Muscle of back (tissue), 13 donors: ENCODE measurements at places on chromosomes 12 and 14. TPM values are rescaled to one million over a fixed set of nuclear protein-coding genes. Genes with fewer than 3 reads are reported as not detected.

- DNase-seq = no peak
These were observed 295.7 kb upstream of the FKBP4 start for GRCh38 chr12:2498964-2499500.

GRCh38 chr12:71948390-71948789 lies 9.7 kb downstream of the TPH2 start:
- DNase-seq = no peak

GRCh38 chr14:59208224-59208814 lies 19.9 kb downstream of the DAAM1 start:
- DNase-seq = no peak

TSPAN11 gene
- polyA plus RNA-seq = 8.6 TPM

TAS2R14 gene
- polyA plus RNA-seq = 2.5 TPM

MGAT2 gene
- polyA plus RNA-seq = 31.5 TPM

- no peak for DNase-seq
These were observed 3.2 kb downstream of the CRIP2 start for GRCh38 chr14:105477660-105478397.

DNA sequence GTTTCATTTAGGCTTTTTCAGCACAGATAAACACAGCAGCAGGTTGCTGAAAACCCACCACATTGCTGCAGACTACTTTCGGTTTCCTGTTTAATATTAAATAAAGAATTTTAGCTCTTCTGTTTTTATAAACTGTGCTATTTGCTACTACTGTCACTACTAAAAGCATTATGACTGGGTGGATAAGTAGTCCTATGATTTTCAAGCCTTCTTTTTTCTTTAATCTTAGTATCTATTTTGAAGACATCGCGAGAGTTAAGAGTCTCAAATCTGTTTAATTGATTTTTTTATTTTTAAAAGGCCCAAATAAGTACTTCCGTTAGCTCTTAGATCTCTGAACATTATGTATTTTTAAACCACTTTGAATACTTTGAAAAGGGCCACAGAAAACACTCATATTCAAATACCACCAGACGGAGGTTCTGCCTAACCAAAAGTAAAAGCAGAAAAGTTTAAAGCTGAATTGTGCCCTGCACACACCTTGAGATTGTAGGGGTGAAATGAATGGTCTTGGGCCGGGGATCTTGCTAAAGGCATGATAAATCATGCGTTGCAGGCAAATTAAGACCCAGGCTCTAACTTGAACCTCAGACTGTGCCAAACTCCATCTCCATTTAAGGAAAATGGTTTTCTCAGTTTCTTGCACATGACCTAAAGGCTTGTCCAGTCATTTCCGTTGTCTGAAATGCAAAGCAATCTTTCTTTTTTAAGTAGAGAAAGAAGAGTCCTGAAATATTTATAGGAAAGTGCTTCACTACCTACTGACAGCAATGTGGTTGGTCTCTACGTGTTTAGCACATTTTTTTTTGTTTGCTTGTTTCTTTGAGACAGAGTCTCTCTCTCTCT lies 13.6 kb upstream of the FOXN3 start:
- DNase-seq = peak; percentile 39

EID3 gene
- polyA plus RNA-seq = 2.6 TPM

DNA sequence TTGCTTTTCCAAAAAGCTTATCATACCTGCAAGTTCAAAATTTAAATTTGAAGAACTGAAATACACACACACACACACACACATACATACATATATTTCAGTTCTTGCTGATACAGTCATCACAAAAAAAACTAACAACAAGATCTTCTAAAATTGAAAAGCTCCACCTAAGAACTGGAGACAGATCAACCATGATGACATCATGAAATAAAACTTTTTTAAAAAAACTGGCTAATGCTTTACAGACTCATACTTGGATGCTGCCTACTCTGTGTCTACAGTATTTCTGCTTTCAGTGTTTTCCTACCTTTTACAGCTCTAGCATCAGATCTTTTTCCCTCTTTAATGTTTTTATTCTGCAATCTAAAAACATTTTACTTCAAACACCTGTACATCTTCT lies 261.4 kb downstream of the DIO2 start:
- DNase-seq = peak; percentile 11

DNA sequence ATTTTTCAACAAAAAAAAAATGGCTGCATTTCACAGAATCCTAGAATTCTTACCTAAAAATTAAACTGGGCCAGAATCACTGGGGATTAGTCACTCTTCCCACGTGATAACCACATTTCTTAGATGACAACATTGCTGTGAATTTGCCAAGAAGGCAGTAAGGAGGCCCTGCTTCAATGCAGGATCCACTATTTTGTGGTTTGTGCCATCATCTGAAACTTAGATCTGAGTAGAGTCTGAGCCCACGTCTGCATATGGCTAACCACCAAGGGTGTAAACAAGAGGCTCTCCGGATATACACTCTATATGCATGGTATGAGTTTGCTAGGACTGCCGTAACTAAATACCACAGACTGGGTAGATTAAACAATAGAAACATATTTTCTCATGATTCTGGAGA lies 24.4 kb upstream of the TBX5 start:
- DNase-seq = no peak

- no peak for DNase-seq
These were observed 32.0 kb upstream of the CIPC start for GRCh38 chr14:77065851-77066577.

GRCh38 chr14:67722293-67722692 lies 20.6 kb downstream of the RDH12 start:
- peak; percentile 89 for DNase-seq

DNA sequence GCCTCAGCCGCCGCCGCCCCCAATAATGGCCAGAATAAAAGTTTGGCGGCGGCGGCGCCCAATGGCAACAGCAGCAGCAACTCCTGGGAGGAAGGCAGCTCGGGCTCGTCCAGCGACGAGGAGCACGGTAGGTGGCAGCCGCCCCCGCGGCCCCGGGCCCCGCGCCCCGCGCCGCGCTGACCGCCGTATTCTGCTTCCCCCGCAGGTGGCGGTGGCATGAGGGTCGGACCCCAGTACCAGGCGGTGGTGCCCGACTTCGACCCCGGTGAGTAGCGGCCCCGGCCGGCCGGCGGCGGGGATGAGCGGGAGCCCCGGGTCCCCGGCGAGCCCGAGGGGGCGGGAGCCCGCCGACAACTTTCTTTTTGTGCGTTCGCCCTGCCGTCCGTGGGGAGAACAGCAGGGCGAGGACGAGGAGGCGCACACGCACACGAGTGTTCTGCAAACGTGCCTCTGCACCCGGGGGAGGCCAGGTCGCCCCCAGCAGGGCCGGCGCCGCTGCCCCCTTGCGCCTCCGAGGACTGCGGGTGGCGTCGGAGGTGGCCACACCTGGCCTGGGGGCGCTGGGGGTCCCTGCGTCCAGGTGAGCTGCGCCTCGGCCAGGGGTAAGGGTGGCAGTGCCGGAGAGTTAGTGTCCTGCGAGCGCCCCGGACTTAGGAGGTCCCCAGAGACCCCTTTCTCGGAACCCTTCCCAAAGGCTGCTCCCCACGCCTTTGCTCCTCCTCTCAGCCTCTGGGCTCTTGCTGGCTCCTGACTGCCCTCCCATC lies 794 bp downstream of the RCOR1 start:
- DNase-seq = peak; percentile 75

DNA sequence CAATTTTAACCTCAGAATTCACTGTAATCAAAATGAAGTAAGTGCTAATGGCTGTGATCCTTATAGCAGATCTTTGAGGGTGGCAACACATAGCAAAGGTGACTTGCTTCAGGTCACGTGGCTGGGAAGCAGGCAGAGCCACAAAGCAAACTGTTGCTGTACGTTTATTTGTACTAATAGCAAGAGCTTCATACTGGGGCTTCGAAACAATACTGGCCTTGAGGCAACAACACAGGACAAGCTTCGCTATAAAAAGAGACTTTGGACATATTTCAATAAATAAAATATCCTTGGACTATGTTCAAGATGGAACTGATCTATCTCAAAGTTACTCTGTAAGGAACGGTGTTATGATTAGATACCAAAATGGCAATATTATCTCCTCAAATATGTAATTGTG lies 44.6 kb downstream of the MSRB3 start:
- peak; percentile 32 for DNase-seq

- DNase-seq = no peak
These were observed 25.2 kb upstream of the NTN4 start for GRCh38 chr12:95815632-95816212.

ACSM4 gene
- 0.07 TPM for polyA plus RNA-seq

DNA sequence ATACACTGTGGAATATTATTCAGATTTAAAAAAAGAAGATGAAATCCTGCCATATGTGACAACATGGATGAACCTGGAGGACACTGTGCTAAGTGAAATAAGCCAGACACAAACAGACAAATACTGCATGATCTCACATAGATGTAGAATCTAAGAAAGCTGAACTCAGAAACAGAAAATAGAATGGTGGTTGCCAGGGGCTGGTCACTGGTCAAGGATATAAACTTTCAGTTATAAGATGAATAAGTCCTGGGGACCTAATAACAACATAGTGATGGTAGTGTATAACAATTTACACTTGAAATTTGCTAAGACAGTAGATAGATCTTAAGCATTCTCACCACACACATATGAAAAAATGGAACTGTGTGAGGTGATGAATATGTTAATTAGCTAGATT lies 161.3 kb upstream of the TMCC3 start:
- DNase-seq = no peak

GRCh38 chr12:118908811-118909210 lies 72.5 kb upstream of the SRRM4 start:
- DNase-seq = no peak

DNA sequence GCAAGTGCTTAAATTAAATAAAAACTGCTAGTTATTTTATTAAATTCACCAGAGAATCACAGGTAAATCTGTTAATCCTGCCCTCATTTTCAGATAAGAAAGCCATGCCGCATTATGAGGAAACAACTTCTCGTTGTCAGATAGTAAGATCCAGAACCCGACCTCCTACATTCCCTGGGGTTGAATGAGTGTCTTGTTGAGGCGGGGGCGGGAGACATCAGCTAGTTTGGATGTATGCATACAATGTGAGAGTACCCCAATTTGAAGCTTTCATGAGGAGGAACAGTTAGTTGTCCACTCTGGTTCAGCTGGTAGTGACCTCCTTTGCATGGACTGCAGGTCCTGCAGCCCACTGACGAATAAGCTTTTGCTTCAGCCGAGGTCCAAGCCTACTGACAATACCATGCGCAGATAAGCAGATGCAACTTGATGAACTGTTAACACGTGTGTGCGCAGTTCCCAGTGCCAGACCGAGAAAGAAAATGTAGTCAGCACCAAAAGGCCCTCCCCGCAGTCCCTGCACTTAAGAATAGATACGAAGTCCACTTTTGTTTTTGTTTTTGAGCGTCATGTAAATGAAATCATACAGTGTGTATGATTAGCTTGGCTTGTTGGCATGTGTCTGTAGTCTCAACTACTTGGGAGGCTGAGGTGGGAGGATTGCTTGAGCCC lies 34.9 kb downstream of the EVL start:
- DNase-seq = no peak

- no peak for DNase-seq
These were observed 485 bp downstream of the PELI2 start for GRCh38 chr14:56118611-56119181.

DNA sequence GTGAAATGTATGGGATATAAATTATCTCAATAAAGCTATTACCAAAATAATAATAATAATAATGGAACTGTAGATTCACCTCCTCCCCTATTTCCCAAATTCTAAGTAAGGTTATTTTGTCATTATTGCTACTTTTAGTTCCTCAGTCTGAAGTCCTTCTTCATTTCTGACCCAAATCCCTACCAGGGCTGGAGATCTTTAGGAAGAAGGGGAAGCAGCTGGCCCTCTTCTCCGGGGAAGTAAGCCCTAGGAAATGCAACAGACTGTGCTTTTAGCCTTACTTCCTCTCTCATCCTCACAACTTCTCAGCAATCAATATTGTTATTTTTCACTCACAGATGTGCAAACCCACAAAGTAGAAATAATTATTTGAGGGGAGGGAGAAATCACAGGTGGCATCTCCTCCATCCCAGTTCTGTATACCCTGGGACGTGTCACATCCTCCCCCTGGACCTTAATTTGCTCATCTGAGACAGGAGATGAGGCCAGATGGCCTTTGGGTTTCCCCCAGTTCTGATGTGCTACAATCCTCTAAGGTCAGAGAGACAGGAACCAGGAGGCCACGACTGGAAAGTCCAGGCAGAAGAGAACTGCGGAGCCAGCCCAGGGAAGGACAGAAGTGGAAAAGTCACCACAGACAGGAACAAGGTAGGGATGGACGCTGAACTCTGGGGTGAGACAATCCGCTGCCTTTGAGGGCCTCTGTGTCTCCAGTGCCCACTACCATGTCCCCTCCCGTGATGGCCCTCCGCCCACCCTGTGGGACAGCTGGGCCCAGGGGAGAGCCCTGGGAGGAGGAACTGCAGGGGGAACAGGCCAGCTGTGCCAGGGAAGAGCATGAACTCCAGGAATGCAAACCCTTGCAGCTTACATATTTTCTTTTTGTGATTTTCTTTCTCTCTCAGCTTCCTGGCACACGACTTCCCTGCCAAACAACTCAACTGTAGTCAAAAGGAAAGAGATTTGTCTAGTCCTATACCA lies 10.6 kb upstream of the TNFRSF1A start:
- DNase-seq = no peak

GRCh38 chr12:59911516-59911915 lies 315.7 kb downstream of the SLC16A7 start:
- no peak for DNase-seq

GRCh38 chr12:54650889-54651288 lies 2.7 kb upstream of the DCD start:
- DNase-seq = no peak

DNA sequence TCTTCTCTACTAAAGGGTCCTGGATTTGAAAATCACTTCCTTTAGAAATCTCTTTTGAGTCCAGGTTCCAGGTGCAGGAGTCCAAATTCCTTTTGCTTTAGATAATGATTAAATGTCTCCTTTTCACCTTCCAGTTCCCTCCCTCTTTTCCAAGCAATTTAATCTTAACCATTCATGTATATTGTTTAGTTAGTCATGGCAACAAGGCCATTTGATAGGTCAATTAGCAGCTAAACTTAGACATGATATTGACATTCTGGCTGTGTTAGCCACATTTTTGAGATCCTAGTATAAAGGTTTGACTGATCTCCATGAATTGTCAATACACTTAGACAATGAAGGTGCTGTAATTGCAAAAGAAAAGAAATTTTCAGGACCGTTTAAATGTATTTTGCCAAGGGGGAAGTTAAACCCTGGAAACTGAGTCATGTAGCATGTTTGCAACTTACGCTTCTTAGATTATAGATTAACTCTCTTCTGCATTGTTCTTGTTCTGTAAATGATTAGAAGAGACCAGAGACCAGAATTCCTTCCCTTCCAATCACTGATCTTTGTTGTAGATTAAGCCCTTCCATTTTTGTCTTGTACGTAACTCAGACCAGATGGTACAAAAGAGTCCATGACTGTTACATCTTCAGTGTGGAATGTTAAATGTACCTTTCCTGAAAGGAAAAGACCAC lies 12.4 kb upstream of the C12orf75 start:
- DNase-seq = peak; percentile 78

GRCh38 chr14:102927878-102928411 lies 5.5 kb downstream of the AMN start:
- no peak for DNase-seq

DNA sequence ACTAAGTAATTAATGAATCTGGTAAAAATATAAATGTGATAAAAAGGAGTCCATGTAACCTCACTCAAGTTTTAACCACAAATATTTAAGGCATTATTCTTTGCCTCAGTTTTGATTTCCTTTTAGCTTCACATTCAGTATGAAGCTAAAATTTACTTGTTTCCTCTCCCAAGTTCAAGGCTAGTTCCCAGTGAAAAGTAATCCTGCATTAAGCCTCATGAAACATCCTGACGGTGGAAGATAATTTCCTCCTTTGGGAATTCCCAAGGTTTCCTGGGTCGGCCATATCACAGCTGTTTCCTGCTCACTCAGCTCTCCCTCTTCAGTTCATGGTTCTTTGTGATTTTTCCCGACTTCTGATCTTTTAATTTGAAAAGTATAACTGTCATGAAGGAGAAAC lies 1256.8 kb upstream of the FLRT2 start:
- no peak for DNase-seq
